ENCODE measurements at places on chromosomes 7 and 10.

DNA sequence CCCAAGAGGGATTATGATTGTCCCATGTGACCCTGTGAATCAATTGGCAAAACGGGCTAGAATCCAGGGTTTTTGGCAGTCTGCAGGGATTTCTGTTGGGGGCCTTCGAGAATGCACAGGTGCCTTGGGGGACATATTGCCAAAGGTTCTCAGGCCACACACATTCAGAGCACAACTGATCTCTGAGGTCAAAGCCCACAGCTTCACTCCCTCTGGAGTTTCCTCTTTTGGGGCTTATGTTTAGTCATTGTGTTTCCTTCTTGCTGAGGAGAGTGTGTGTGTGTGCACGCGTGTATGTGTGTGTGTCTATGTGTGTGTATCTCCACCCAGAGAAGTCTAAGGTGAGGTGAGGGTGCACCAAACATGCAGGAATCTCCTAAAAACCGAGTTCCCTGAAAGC is 8.8 kb downstream of the PPIF start:
- DNase-seq = no peak

GRCh38 chr10:108970016-108970415 is 953.3 kb downstream of the XPNPEP1 start:
- peak; percentile 26 for DNase-seq

GRCh38 chr7:19392246-19392645 is 247.0 kb upstream of the FERD3L start:
- DNase-seq = peak; percentile 96

DNA sequence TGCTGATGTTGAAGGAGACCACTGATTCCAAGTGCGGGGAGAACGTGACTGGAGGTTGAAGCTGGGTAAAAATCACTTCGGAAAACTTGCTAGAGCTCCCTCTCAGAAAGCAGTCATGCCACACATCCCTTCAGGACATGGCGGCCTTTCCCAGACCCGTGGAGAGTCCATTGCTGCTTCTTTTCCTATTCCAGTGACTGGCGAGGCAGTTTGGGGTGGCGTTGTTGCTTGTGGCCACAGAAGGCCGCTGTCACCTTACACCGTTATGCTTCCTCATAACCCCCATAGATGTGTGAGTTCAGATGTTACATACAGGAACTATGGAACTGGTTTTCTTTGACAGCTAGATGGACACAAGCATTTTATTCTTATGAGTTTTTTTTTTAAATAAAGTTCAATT is 235.6 kb upstream of the POM121L12 start:
- DNase-seq = no peak

GRCh38 chr10:34001087-34001580 is 666.7 kb upstream of the NRP1 start:
- no peak for DNase-seq

GRCh38 chr10:13790196-13790595 is 203.4 kb downstream of the PRPF18 start:
- DNase-seq = peak; percentile 47

DNA sequence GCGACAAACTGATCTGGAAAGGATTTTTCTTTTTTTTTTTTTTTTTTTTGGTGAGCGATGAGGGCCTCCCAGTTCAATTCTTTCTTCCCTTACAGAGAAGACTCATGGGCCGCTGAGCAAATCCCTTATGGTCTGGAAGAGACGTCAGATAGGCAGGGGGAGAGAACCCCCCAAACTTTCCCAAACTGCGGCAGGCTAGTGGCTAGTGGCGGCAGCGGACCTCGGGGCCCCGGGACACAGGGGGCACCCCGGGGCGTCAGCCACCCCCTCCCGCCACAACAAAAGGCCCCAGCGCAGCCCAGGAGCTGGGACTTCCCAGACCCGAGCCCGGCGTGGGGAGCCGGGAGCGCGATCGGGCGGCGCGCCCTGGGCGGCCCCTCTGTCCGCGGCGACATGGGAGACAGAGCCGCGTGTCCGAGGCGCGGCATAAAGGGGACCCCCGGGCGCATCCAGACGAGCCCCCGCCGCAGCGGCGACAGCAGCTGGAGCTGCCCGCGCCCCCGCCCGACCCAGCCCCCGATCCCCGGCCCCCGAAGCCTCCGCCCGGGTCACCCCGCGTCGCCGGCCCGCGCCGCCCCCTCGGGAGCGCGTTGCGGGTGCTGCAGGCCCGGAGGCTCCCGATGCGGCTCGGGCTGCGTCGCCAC is 755 bp downstream of the FAM171A1 start:
- peak; percentile 27 for DNase-seq

DNA sequence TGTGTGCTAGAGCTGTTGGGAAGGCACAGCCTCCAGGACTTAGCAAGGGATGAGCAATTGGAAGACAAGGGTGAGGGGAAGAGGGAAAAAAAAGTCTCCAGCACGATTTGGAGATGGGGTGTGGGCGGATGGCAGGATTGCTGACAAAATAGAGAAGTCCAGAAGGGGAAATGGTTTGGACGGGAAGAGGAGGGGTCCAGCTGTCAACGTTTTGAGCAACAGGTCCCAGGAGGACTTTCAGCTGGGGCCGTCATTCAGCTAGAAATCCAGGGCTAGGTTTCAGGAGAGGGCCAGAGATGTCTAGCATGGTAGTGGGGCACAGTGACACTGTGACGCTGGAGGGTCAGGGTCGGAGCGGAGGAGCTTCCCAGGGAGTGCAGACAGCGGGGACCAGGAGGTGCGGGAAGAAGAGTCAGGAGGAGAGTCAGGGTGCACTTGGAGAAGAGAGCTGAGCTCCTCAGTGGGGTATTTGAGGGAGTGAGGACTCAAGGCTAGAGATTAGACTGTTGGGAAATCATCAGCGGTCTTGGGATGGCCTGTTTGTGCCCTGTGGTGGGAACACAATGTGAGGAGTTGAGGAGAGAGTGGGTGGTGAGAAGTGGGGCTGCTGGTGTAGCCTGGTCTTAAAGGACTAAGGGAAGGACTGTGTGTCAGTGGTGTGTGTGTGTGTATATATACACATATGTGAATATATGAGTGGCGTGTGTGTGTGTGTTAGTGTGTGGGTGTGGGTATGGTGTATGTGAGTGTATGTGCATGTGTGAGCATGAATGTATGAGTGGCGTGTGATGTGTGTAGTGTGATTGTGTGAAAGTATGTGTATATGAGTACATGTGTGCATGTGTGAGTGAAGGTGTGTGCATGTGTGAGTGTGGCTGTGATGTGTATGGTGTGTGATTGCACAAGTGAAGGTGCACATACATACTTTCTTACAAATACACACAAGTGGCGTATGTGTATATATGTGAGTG is 3.8 kb downstream of the ZYX start:
- peak; percentile 74 for DNase-seq

GRCh38 chr10:132842397-132842796 is 56.5 kb upstream of the NKX6-2 start:
- DNase-seq = no peak

- peak; percentile 11 for DNase-seq
Observed at GRCh38 chr7:39659356-39660013, 36.1 kb downstream of the RALA start.

- DNase-seq = peak; percentile 95
Observed at GRCh38 chr10:123995461-123996131, 97.8 kb downstream of the CHST15 start.

DNA sequence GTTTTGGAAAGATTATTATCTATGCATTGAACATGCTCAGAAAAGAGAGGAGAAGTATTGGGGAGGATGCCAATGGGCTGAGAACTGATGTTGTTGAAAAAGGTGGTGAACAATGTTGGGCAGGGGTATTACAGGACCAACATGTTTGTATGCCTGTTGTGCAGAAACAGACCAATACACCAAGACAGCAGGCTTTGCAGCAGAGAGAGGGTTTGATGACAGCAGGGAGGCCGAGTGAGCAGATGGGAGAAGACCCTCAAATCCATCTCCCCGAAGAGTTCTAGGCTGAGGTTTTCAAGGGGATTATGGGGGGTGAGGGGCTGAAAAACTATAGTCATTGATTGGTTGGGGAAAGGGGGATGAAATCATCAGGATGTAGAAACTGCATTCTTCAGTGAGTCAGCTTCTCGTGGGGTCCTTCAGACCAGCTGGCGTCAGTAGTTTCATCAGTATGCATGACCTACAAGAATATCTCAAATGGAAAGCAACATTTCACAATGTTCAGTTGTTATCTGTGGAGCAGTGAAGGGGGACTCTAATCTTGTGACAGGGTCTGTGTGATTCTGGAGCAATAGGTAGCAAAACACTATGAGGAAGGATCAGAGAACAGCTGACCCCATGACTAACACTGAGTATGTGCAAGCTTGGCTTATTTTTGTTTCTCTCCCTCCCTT is 167.8 kb downstream of the BAMBI start:
- peak; percentile 20 for DNase-seq

DNA sequence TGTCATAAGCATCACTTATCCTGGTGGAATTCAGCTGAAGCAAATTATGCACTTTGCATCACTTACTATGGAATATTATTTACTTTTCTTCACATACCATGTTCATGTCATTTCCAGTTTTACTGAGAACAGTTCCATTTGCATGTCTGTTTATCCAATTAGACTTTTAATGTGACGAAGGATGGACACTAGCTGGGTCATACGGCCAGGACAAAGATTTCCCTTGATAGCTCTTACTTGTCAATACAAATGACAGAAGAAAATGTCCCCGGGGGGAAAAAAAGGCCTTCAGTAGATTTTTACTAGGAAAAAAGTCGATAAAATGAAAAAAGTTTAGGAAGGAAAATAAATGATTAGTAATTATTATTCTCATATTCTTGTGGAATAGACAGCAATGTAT is 106.6 kb downstream of the RAPGEF5 start:
- no peak for DNase-seq

DNA sequence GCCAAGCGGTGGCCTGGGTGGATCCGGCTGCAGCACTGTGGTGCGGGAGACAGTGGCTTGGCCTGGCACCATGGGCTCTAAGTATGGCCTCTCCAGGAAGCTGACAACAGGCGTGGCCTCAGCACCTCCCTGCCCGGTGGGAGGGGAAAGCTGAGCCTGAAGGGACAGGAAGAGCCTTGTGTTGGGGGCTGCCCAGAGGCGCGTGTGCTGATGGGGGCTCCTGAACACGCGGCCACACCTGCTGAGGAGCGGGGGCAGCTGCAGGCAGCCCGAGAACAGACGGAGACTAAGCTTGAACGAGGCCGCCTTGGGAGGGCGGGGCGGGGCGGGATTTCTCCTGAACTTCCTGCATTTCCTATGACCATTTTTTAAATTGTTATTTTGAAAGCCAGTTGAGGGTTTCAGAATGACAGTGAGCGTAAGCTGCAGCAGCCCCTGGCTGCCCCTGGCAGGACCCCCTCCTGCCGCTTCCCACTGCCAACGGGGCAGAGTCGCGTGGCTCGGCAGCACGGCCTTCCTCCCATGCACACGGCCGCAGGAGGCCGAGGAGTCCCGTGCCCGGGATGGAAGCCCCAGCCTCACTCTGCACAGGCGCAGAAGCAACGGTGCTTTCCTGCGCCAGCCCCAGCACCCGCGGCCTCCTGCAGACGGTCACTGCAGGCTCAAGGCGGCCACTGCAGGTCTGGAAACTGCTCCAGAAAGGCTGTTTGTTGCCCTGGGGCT is 43.2 kb downstream of the DPYSL4 start:
- no peak for DNase-seq

- no peak for DNase-seq
Observed at GRCh38 chr7:49644396-49645166, 128.9 kb upstream of the VWC2 start.

DNA sequence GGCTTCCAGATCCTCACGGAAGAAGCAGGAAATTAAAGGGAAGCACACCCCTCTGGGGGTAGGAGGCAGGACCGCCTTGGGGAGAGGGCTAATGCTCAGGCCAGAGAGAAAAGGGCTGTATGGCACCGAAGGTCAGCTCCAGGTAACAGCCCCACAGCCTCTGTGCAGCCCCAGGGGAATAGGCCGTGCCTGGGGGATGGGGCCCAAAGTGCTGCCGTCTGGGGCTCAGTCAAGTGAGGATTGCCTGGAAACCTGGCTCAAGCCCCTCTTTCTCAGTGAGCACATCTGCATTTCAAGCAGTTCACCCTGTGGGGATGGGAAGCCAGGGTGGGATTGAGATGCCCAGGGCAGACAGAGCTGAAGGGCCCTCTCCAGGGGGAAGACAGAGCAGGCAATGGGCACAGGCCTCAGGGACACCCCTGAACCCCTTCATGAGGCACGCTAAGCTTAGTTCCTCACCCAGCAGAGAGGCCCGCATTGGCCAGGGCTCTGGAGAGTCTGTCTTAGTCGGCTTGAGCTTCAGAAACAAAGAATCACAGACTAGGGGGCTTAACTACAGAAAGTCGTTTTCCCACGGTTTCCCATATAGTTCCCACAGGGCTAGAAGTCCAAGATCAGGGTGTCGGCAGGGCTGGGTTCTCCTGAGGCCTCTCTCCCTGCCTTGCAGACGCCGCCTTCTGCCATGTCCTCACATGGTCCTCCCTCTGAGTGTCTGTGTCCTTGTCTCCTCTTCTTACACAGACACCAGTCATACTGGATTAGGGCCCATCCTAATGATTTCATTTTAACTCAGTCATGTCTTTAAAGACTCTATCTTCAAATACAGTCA is 118.2 kb downstream of the PTPN20 start:
- DNase-seq = no peak

DNA sequence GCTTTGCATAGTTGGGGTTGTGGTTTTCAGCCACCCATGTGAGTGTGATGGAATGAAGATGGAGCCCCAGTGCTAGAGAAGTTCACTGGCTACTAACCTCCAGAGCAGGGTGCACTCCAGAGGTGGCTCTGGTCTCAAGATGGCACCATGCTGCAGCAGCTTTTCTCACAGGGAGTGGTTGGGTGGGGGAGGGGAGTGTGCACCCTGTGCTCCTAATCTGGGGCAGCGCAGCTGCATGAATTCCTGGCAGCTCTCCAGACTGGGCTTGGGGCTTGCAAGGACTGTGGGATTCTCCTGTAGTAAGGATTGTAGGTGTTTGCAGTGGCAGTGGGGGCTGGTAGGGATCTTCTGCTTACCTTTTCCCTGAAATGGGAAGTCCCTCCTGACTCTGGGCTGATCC is 23.7 kb downstream of the PHTF2 start:
- DNase-seq = no peak

- no peak for DNase-seq
Observed at GRCh38 chr10:123245264-123245663, 91.1 kb downstream of the BUB3 start.

GRCh38 chr10:17457083-17457482 is 2.7 kb upstream of the ST8SIA6 start:
- DNase-seq = no peak

DNA sequence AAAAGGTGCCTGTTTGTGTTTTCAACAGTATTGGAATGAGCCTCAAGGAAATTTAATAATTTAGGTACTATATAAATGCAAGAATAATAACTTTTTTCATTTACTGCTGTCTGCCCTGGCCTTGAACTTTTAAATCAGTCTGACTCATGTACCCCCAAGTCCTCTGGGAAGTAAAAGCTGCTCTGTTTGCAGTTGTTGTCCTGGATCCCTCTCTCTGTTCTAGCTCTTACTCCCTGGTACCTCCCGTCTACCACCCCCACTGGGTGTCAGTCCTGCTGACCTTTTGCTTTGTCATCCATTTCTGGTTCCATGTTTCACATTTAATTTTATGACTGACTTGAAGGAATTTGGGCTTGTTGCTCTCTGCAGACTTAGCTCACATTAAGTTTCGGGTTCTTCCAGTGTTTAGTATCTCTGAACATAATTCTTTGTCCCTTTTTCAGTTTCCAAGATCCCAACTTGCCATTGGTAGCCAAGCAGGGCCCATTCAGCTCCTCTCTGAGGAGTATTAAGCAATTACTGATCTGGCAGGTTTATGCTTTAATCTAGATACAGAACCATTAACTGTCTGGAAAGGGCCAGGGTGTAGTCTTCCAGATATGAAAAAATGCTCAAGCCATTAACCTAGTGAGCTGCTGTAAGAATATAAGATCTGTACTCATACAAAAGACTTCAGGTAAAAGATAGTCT is 208.7 kb upstream of the FAM3C start:
- DNase-seq = peak; percentile 95
